RWPE2 (cell line): ENCODE measurements at places on chromosomes 6 and 20.

DNA sequence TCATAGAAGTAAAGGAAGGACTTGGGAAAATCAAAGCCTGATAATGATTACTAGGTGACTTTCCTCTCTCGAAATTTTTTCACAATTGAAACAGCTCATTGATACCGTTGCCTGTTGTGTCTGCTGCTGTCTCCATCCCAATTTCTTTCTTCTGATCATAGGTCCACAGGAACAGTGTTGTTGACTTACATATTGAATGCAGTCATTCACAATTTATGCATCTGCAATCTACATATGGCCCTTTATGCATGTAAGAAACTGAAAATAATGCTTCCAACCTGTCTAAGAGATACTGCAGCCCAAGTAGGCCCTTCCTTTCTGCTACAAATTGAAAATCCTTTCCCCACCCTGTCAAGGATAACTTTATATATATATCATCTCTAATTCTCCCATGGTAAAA is 381.3 kb downstream of the PKHD1 start:
- H3K4me3 ChIP-seq = no peak overlapping the region
- no peaks in the 10 kb centered on the region for H3K27me3 ChIP-seq
- H3K36me3 ChIP-seq = no peaks in the 10 kb centered on the region

DNA sequence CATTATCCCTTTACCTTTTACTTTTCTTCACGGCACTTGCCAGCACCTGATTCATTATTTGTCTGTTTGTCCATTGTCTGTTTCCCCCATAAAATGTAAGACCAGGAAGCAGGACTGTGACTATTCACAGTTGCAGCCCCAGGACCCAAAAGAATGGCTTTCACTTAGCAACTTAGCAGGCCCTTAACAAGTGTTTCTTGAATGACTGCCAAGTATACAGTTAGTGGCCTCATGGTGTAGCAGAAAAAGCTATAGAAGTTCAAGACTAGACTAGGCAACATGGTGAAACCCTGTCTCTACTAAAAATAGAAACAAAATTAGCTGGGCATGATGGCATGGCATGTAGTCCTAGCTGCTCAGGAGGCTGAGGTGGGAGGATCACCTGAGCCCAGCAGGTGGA is 4.3 kb downstream of the SLC26A8 start:
- no peak for DNase-seq
- H3K36me3 ChIP-seq = no peaks in the 10 kb centered on the region
- no peaks in the 10 kb centered on the region for H3K4me1 ChIP-seq
- H3K27ac ChIP-seq = no peak overlapping the region
- H3K27me3 ChIP-seq = no peaks in the 10 kb centered on the region

GRCh38 chr6:14945461-14946185 is 300.2 kb upstream of the JARID2 start:
- DNase-seq = no peak
- H3K4me3 ChIP-seq = no peak overlapping the region
- no peaks in the 10 kb centered on the region for H3K36me3 ChIP-seq

- no peak overlapping the region for H3K27ac ChIP-seq
- H3K4me3 ChIP-seq = no peak overlapping the region
- no peak for DNase-seq
- peaks cover 80% of the 10 kb centered on the region for H3K27me3 ChIP-seq
- H3K4me1 ChIP-seq = no peaks in the 10 kb centered on the region
- H3K36me3 ChIP-seq = no peaks in the 10 kb centered on the region
Observed at GRCh38 chr20:59518881-59519706, 85.2 kb upstream of the PHACTR3 start.

GRCh38 chr6:168130697-168131371 is 51.8 kb upstream of the FRMD1 start:
- peaks cover 16% of the 10 kb centered on the region for H3K27me3 ChIP-seq
- H3K27ac ChIP-seq = no peak overlapping the region
- no peaks in the 10 kb centered on the region for H3K36me3 ChIP-seq
- no peak overlapping the region for H3K4me3 ChIP-seq

DNA sequence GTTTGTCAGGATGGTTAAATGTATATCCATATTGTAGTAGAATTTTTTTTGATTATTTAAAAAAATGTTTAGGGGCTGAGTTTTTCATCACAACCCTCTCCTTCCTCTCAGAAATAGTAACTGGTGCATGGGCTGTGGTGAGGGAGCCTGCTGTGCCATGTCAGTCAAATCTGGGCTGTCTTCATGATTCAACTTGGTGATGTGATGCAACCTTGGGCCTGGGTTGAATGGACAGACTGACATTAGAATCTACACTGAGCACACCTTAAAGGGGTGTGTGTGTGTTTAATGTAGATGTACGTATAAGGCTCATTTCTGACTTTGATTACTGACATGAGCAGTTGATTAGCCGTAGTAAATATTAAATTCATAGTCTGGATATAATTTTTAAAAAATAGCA is 3.7 kb downstream of the TJAP1 start:
- peak overlapping the region; percentile 74 for H3K27ac ChIP-seq
- DNase-seq = no peak
- no peaks in the 10 kb centered on the region for H3K27me3 ChIP-seq
- H3K36me3 ChIP-seq = peaks cover 30% of the 10 kb centered on the region

GRCh38 chr6:45445749-45446549 is 68.2 kb upstream of the SUPT3H start:
- peak overlapping the region; percentile 97 for H3K27ac ChIP-seq
- no peak overlapping the region for H3K4me3 ChIP-seq
- H3K36me3 ChIP-seq = peaks cover 33% of the 10 kb centered on the region
- H3K27me3 ChIP-seq = no peaks in the 10 kb centered on the region
- H3K4me1 ChIP-seq = peaks cover 32% of the 10 kb centered on the region
- DNase-seq = peak; percentile 80

- H3K4me3 ChIP-seq = no peak overlapping the region
- no peaks in the 10 kb centered on the region for H3K27me3 ChIP-seq
- no peak overlapping the region for H3K27ac ChIP-seq
- no peaks in the 10 kb centered on the region for H3K4me1 ChIP-seq
- DNase-seq = no peak
Observed at GRCh38 chr6:51885957-51886356, 201.5 kb downstream of the PKHD1 start.

DNA sequence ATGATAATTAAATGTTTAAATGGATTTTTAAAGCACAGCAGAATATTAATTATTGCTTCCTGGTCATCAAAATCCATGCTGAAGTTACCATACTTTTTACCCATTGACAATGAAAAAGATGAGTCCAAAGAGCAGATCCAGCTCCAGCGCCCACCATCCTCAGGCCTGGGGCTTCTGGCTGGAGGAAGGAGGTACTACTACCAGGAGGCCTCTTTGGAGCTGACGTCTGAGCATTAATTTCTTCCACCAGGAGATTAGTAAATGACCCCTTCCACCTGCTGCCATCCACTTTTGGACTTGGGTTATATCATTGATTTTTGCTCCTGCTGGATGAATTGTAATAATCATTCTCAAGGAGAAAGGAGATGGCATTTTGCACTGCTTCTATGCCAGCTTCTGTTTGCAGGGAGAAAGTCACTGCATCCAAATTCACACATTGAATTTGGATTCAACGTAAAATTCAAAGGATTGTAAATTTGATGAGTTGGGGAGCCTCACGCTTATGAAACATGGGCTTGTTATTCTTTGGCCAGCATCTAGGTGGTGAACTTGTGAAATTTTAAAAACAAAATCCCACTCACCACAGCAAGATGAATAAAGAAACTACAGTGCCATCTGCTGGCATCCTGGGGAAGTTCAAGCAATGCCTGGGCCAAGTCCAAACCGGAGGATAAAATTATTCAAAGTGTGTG is 121.8 kb downstream of the SASH1 start:
- no peak overlapping the region for H3K27ac ChIP-seq
- no peaks in the 10 kb centered on the region for H3K27me3 ChIP-seq
- H3K4me1 ChIP-seq = no peaks in the 10 kb centered on the region
- DNase-seq = no peak

DNA sequence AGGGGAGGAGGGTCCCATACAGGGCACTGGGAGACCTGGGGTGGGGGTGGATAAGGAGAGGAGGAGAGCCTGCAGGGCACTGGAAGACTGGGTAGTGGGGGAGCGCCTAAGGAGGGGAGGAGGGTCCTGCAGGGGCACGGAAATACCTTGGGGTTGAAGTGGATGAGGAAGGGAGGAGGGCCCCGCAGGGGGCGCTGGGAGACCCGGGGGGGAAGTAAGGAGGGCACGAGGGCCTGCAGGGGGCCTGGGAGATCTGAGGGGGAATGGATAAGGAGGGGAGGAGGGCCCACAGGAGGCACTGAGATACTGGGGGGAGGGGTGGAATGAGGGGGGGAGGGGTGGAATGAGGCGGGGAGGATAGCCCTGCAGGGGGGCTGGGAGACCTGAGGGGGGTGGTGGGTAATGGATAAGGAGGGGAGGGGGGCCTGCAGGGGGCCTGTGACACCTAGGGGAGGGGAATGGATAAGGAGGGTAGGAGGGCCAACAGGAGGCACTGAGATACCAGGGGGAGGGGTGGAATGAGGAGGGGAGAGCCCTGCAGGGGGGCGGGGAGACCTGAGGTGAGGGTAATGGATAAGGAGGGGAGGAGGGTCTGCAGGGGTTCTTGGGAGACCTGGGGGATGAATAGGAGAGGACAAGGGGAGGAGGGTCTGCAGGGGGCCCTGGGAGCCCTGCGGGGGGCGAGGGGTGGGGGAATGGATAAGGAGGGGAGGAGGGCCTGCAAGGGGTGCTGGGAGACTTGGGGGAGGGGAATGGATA is 567 bp upstream of the CTCFL start:
- no peak for DNase-seq
- H3K27me3 ChIP-seq = peaks cover 20% of the 10 kb centered on the region
- H3K36me3 ChIP-seq = no peaks in the 10 kb centered on the region
- H3K4me3 ChIP-seq = no peak overlapping the region
- no peaks in the 10 kb centered on the region for H3K4me1 ChIP-seq

GRCh38 chr20:62377064-62377461 is 9.8 kb upstream of the RPS21 start:
- no peak overlapping the region for H3K4me3 ChIP-seq
- H3K36me3 ChIP-seq = 0 out of 2 replicates have a peak, but pooled peaks cover 3% of the 10 kb centered on the region
- peaks cover 53% of the 10 kb centered on the region for H3K4me1 ChIP-seq
- peak overlapping the region; percentile 95 for H3K27ac ChIP-seq

DNA sequence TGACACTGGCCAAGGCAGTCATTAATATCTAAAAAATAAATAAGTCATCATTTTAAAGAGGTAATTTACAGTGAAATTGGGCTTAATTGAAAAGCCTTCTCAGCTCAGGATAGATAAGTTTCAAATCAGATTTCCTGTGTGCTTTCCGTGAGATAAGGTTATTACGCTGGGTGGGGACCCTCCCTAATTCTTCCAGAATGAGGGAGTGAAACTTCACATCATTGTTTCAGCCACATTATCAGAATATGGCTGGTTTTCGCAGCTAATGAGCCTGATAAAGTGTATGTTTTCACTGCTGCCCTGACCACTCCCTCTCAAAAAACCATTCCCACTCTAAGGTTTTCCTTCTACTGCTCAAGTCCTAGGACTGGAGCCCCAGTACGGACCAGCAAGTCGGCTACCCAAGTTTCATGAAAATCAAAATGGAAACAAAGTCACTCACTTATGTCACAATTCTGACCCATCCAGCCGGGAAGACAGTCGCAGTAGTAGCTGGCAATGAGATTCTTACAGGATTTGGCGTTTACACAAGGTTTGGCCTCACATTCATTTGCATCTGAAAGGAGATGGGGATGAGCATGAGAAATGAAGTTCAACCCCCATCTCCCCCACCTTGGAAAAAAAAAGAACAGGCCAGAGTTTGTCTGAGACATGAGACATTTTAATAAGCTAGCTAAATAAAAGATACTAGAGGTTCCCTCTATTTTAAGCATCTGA is 24.6 kb downstream of the JAG1 start:
- no peak overlapping the region for H3K4me3 ChIP-seq
- no peak for DNase-seq
- H3K27ac ChIP-seq = no peak overlapping the region
- H3K4me1 ChIP-seq = no peaks in the 10 kb centered on the region
- H3K36me3 ChIP-seq = peaks cover 98% of the 10 kb centered on the region

- H3K27ac ChIP-seq = no peak overlapping the region
Observed at GRCh38 chr6:37845026-37845911, 25.7 kb downstream of the ZFAND3 start.

DNA sequence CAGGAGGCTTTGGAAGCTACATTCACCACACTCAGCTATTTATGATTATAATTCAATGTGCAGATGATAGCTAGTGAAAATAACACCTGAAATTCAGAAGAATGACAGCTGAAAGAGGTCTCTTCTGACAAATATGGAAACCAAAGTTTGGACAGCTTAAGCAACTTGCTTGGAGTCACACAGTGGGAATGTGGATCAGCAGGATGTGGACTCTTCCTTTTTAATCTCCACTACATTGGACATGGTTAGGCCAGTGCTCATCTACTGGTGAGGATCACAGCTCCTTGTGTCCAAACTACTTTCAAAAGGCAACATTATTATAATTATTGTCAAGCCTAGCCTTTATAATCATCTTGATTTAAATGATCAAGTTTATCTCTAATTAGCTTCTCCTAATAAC is 10.4 kb downstream of the TRAPPC3L start:
- H3K27ac ChIP-seq = no peak overlapping the region
- no peaks in the 10 kb centered on the region for H3K36me3 ChIP-seq
- no peak overlapping the region for H3K4me3 ChIP-seq
- H3K4me1 ChIP-seq = peaks cover 8% of the 10 kb centered on the region
- H3K27me3 ChIP-seq = no peaks in the 10 kb centered on the region
- DNase-seq = no peak

DNA sequence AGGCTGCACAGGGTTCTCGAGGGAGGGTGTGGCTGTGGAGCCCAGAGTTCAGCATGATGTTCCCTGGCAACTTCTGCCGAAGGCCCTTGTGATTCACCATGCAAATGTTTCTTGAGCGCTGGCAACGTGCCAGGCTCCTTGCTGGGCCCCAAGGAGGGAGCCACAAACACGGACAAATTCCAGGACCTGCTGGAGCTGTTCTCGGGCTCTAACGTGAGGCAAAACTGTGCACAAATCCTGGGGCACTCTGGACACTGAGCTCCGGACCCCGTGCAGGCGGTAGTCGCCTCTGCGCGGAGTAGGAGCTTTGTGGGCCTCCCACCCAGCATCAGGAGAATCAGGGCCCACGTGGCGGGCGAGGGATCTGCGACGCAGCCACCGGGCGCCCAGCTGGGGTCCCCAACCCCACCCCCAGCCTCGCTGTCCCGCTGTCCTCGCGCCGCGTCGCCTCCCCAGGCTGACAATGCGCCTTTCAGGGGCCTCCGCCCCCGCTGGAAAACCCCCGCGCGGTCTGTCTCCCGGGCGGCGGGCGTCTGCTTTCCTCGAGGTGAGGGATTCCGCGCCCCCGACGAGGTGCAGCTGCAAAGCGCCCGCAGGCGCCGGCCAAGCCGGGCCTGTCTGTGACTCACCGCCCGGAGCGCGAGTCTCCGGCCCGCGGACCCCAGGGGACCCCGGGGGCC is 31.7 kb upstream of the SCUBE3 start:
- peaks cover 27% of the 10 kb centered on the region for H3K4me1 ChIP-seq
- no peaks in the 10 kb centered on the region for H3K27me3 ChIP-seq
- H3K36me3 ChIP-seq = no peaks in the 10 kb centered on the region

- no peak overlapping the region for H3K27ac ChIP-seq
- no peaks in the 10 kb centered on the region for H3K36me3 ChIP-seq
- DNase-seq = no peak
- H3K27me3 ChIP-seq = no peaks in the 10 kb centered on the region
Observed at GRCh38 chr6:158711264-158711663, 61.4 kb downstream of the SYTL3 start.

- peak overlapping the region; percentile 27 for H3K27ac ChIP-seq
- H3K36me3 ChIP-seq = no peaks in the 10 kb centered on the region
Observed at GRCh38 chr20:4100679-4101078, 85.3 kb upstream of the RNF24 start.
